ENCODE measurements at places on chromosomes 16 and 17. TPM values are rescaled to one million over a fixed set of nuclear protein-coding genes. Genes with fewer than 3 reads are reported as not detected.
A peak's percentile ranks its signal among the peaks of the same experiment; 100 is the strongest.

CES1 gene
- not detected for total RNA-seq

NTN1 gene
- 19.9 TPM for total RNA-seq

CSH1 gene
- not detected for total RNA-seq

WDR45B gene
- 78.5 TPM for total RNA-seq

DNA sequence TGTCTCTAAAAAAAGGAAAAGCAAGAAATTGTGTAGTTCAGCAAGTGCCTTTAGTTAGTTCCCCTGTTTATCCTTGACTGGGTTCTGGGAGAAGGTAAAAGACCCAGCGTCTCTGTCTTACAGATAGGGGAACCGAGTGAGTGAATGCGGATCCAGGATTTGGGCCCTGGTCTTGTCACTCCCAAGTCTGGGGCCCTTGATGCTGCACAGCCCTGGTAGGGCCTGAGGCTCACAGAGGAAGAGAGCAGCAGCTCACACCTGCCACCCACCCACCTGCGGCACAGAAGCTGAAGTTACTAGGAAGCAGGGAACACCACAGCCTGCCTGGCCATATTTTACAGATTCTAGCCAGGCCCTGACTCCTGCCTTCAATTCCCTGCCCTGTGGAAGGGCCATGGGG, 22.2 kb downstream of the LASP1 start:
- peaks cover 21% of the 10 kb centered on the region for H3K36me3 ChIP-seq
- H3K27me3 ChIP-seq: no peaks in the 10 kb centered on the region
- peaks cover 64% of the 10 kb centered on the region for H3K4me1 ChIP-seq
- peak overlapping the region; percentile 62 for H3K27ac ChIP-seq
- H3K4me3 ChIP-seq: no peak overlapping the region

DNA sequence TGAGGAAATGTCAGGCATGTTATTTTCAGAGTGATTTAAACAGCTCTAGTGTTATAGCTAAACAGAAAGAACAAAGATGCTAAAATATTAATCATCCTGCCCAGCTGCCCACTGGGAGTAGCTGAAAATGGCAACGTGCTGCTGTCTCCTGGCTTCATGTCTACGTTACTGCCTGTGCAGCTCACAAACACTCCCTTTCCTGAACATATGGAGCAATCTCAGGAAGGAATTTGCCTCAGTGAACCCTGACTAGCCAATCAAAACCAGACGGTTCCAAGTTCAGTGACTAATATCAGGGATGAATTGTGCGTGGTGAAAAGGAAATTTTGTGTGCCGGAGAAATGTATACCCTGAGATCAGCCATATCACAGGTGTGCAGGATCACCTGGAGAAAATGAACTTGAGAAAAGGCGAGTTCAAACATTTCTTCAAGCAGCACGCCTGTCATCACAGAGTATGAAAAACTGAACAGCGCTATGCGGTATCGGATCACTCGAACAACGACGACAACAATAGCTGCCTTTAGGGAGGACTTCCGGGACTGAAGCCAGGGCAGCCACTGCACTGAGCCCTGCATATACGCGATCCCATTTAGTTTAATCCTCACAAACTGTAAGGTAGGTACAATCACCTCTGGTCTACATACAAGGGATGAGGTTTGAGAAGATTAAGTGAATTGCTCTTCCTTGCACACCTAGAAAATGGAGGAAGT, 110.3 kb downstream of the STX8 start:
- H3K36me3 ChIP-seq: peaks cover 1% of the 10 kb centered on the region
- no peaks in the 10 kb centered on the region for H3K27me3 ChIP-seq
- no peak for DNase-seq
- no peak overlapping the region for H3K4me3 ChIP-seq

- no peak overlapping the region for H3K4me3 ChIP-seq
- H3K27me3 ChIP-seq: no peaks in the 10 kb centered on the region
- peaks cover 11% of the 10 kb centered on the region for H3K36me3 ChIP-seq
- no peak for DNase-seq
- peaks cover 54% of the 10 kb centered on the region for H3K4me1 ChIP-seq
Measured at GRCh38 chr17:63029541-63029940, 63.5 kb downstream of the TANC2 start.

DNA sequence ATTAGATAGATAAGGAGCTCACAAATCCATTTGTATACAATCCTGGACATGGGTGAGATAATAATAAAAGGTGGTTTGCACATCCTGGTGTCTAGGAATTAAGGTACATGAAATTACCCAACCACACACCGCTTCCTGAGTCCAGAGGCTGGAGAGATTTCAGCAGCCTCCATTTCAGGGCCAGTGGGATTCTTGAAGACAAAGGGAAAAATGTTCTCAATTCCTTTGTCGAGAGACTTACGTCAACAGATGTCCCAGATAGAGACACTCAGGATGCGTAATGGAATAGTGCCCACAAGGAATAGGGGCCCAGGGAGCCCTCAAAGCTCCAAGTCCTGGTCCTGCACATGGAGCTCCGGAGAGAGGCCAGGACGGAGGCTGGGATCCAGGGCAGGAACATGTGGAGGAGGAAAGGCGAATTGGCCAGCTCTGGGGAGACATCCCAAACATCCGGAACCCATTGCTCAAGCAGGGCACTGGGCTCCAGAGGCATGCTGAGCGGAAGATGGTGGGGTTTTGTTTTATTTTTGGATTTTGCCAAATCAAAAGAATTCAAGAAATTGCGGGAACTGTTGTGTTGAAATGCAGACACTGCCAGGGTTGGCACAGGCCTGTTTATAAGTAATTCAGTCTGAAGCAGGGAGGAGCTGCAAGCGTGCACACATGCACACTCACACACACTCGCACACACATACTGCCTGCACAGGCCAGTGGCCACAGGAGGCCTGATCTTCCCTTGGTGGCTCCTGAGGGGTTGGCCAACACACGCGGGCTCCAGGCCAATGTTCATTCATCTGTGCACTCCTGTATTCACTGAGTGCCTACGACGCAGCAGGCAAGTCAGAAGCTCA, 97.2 kb downstream of the NOG start:
- H3K36me3 ChIP-seq: no peaks in the 10 kb centered on the region
- H3K4me1 ChIP-seq: no peaks in the 10 kb centered on the region
- no peak overlapping the region for H3K4me3 ChIP-seq
- no peak for DNase-seq

DNA sequence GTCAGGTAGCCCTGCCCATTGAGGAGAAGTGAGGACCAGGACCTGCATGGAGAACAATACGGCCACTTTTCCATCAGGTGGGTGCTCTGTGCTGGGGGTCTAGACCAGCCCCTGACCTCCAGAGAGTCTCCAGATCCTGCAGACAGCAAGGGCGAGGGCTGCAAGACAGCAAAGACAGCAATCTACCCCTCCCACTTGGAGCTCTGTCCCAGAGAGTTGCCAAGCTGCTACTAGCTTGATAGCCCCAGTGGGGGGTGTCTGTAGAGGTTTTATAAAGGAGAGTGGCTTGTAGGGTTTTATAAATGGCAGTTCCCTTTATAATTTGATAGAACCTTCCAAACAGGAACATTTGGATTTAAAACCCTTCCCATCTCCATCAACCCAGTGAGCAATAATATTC, 16.7 kb upstream of the SLFN11 start:
- H3K36me3 ChIP-seq: no peaks in the 10 kb centered on the region
- no peak overlapping the region for H3K27ac ChIP-seq
- DNase-seq: no peak
- peaks cover 19% of the 10 kb centered on the region for H3K27me3 ChIP-seq
- H3K4me1 ChIP-seq: no peaks in the 10 kb centered on the region

DNA sequence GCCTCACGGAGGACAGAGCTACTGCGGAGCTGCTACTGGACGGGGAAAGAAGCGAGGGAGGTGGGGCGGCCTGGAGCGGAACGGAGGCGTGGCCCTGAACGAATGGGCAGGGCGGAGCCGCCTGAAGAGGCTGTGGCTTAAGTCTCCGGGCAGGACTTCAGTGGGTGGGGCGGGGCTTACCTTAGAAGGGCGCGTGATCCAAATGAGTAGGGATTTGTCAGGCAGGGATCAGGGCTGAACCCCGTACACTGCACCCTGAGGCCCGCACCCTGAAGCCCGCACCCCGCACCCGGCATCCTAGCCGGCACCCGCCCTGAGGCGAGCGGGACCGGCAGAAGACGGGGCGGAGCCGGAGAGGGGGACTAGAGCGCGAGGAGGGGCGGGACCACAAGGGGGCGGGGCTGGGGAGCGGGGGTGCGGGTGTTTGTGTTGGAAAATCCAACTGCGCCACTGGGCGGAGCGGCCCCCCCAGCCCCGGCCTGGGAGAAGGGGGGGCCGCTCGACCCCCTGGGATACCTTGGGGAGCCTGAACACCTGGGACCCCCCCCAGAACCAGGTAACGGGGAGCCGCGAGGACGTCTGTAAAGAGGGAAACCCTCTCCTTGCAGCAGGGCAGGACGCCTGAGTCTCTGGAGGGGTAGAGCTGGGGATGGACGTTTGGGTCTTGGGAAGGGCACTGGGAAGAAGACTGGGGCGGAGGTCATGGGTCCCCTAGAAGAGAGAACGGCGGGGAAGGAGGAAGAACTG, at the start of gene KDM6B:
Gene KDM6B, plus strand, starts transcription at position 423 of the 747 bp plus-strand sequence. CDS start 11,338 bp downstream, outside the sequence.
- H3K36me3 ChIP-seq: no peaks in the 10 kb centered on the region
- peaks cover 38% of the 10 kb centered on the region for H3K4me1 ChIP-seq
- peak; percentile 94 for DNase-seq
- peaks cover 19% of the 10 kb centered on the region for H3K27me3 ChIP-seq

- peak overlapping the region; percentile 14 for H3K4me3 ChIP-seq
- H3K36me3 ChIP-seq: no peaks in the 10 kb centered on the region
- no peak for DNase-seq
- no peak overlapping the region for H3K27ac ChIP-seq
- H3K27me3 ChIP-seq: no peaks in the 10 kb centered on the region
Measured at GRCh38 chr16:89242795-89243200, 25.3 kb downstream of the ZNF778 start.

DNA sequence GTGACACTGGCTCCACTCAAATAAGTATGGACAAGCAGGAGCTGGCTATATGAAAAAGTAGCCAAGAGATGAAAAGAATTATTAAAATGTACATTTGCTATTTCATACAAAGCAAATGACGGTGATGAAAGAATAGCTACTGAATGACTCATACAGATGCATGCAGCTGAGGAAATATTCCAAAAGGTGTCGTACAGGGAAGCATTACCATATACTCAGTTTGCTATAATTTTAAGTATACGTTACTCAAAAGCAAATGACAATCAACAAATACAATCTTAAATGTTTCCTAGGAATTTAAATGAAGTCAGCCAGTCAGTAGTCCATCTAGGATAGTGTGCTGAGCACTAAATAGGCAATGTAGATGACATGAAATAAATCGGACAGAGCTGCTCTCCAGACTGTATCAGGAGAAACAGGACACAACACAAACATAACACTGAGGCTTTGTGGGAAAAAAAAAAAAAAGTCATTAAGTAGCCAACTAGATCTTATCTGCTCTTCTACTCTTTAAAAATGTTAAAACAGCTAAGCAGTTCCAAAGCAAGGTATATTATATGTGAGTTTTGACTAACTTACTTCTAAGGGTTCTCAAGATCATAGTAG, 65.0 kb downstream of the NCOR1 start:
- H3K27ac ChIP-seq: peak overlapping the region; percentile 60
- no peak overlapping the region for H3K4me3 ChIP-seq
- no peaks in the 10 kb centered on the region for H3K27me3 ChIP-seq

DNA sequence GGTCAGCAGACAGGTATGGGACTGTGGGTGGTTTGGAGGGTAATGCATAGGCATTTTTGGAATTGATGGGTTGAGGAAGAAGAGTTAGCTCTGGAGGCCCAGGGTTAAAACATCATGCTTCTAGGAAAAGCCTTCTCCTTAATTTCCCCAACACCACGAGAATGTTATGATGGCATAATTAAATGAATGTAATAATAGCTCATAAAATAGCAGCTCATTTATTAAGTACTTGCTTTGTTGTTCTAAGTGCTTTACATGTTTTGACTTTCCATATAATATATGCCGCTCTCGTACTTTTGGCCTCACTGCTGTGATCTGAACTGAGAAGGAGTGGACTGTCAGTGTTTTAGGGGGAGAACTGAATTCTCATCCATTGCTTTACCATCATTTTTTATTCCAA, 14.3 kb downstream of the LIMD2 start:
- H3K27me3 ChIP-seq: no peaks in the 10 kb centered on the region
- H3K4me3 ChIP-seq: no peak overlapping the region
- no peak overlapping the region for H3K27ac ChIP-seq
- DNase-seq: no peak
- peaks cover 31% of the 10 kb centered on the region for H3K36me3 ChIP-seq

DNA sequence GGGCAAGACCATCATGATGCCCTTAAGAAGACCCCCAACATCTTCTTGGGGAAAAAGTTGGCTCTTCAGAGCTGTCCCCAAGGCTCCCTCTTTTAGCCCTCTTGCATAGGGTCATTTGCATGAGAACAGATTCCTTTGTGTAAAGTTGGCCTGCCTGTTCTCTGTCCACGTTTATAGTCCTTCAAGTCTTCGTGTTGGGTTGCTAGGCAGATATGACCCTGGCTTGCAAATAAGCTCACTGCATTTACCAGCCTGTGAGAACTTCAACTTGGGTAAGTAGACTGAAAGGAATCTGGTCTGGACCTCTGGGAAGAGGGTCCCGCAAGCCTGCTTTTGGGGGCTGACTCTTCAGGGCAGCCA, 2.9 kb downstream of the ARSG start:
- no peak for DNase-seq
- peaks cover 2% of the 10 kb centered on the region for H3K36me3 ChIP-seq
- no peak overlapping the region for H3K4me3 ChIP-seq
- H3K27me3 ChIP-seq: peaks cover 22% of the 10 kb centered on the region
- peaks cover 13% of the 10 kb centered on the region for H3K4me1 ChIP-seq

DNA sequence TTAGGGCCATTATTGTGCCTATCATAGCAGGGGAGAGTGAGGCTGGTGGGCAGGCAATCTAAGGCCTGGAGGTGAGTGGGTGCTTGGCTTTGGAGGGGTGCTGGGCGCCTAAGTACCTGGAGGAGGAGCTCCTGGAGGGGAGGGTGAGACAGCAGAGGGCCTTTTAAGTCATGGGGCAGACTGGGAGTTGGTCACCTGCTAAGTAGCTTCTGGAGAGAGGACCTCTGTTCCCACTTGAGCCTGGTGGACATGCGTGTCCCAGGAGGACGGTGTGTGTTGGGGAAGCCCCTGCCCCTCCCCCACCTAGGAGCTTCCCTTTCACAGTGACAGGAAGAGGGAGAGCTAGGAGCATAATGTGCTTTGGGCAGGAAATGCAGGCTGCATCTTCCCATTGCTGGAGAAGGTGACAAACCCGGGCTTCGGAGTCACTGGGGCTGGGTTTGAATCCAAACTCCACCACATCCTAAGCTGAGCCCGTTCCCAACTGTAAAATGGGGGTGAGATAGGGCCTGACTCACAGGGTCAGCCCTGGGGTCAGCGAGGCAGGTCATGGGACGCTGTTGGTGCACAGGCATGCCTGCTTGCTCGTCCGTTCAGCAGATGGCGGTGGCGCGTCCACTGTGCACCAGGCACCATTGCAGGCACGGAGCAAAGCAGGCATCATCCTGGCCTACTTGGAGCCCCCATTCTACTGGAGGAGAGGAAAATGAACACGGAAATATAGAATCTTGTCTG, 37.9 kb downstream of the CMIP start:
- peaks cover 5% of the 10 kb centered on the region for H3K36me3 ChIP-seq
- no peak overlapping the region for H3K27ac ChIP-seq
- DNase-seq: no peak
- H3K27me3 ChIP-seq: no peaks in the 10 kb centered on the region

Data from osteocyte (in vitro differentiated cells).